T-helper 17 cell (primary cell): ENCODE measurements at places on chromosomes 1 and 21. TPM values are rescaled to one million over a fixed set of nuclear protein-coding genes. Genes with fewer than 3 reads are reported as not detected.

Gene PTGER3
- 0.86 TPM for total RNA-seq

Gene NHLH1
- 0.17 TPM for total RNA-seq

Gene SDCCAG8
- 36.9 TPM for total RNA-seq

Gene S100A1
- total RNA-seq: not detected

Gene FCRL3
- 3.4 TPM for total RNA-seq

Gene GPR37L1
- total RNA-seq: not detected

Gene LY9
- 96.6 TPM for total RNA-seq

Gene SYTL1
- 261 TPM for total RNA-seq

DNA sequence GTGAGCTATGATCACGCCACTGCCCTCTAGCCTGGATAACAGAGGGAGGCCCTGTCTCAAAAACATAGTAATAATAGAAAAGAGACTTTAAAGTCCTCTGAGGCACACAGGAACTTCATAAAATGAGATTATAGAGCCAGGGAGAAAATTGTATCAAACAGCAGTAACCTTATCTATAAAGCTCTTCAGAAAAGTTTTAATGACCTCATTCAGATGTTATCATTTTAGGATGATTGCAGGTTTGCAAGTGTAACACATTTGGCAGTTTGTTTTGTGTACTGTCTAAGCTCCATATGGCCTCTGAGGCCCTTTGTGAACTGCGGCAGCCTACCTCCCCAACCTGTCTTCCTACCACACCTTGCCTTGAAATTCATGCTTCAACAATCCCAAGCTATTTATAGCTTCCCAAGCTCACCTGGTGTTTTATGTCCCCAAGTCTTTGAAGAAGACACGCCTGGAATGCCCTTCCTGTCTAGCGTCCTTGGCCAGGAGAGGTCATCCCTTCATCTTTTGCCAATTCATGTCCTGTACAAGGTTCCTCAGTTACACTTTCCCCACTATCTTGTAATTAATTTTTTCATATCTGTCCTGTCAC is 8.5 kb upstream of the AKNAD1 start:
- no peak for DNase-seq

GRCh38 chr1:196059210-196059609 is 549.0 kb downstream of the KCNT2 start:
- no peak for DNase-seq

DNA sequence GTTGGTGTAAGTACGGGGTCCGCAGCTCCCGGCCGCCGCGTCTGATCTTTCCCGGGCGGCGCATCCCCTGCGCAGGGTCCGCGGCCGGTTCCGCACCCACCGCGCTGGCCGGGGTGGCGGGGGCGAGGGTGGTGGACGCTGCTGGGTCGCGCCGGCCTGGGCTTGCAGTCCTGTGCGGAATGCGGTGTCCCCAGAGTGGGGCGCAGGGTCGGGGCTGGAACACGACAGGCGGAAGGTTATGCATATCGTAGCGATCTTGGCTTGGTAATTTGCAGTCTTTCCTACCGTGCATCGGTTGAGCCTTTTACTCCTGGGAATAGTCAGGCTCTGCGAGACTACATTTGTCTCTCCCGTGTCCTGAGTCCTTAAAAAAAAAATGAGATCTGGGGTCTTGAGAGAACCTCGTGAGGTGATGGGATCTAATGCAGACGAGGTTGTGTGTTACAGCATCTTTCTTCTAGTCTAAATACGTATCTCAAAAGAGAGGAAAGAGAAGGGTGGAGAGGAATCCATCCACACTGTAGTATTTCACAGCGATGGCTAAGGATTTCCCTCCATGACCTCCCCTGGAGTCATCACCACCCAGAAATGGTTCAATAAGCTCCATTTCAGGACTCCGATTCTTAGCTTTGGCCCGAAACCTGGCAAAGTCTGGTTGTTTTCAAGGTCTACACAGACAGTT is 572 bp downstream of the ATP1B1 start:
- no peak for DNase-seq

DNA sequence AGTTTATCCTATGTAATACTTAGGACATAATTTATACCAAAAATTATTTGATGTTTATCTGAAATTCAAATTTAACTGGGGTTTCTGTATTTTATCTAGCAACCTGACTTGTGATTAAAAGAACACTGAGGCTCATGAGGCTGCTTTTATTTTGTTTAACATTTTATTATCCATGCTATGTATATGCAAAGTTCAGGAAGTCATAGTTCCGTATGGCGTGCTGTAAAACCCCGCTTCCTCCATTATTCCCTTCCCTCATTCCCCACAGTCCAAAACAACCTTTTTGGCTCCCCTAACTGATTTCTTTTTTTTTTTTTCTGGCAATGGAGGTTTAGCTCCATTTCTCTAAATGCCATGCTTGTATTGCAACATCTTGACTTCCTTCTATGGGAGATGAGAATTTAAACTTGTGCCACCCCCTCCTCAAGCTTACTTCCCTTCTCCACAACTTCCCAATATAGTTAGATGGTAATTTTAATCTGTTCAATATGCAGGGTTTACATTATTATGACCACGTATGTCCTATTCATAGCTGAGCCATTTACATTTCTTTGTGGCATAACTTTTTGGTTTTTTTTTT is 138.0 kb upstream of the DNAH14 start:
- no peak for DNase-seq

DNA sequence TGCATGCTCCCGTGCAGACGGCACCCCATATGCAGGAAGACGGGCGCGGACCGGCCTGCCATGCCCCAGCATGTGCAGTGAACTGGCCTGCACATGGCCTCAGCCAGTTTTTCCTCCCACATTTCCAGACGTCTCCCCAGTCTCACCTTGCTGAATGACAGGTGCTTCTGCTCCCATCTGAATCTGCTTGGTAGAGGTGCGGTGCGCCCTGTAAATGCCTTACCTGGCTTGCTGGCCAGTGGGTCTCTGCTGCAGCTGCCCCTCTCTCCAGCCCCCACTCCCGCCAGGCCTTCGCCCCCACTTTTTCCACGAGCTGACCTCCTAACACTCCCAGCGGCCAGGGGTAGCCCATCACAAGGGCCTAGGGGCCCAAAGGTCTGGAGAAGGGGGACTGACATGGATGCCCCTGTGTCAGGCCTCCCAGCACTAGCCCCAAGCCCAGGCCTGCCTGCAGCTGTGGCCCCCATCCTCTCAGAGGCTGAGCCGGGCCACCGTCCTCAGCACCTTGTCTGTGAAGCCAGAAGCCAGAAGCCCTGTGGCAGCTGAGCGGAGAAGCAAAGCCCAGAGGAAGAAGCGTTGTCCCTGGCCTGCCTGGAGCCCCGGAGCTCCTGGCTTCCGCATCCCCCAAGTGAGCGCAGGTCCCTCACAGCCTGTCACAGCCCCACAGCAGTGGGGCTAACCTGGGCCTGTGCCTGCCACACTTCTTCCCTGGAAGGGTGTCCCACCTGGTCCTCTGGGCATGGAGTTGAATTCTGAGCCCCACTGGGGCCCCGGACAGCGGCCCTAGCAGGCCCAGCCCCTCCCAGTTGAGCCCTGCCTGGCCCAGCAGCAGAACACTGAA is 3.7 kb upstream of the SLC19A1 start:
- no peak for DNase-seq

- DNase-seq: no peak
Observed at GRCh38 chr1:205672970-205673369, 7.3 kb downstream of the SLC45A3 start.

DNA sequence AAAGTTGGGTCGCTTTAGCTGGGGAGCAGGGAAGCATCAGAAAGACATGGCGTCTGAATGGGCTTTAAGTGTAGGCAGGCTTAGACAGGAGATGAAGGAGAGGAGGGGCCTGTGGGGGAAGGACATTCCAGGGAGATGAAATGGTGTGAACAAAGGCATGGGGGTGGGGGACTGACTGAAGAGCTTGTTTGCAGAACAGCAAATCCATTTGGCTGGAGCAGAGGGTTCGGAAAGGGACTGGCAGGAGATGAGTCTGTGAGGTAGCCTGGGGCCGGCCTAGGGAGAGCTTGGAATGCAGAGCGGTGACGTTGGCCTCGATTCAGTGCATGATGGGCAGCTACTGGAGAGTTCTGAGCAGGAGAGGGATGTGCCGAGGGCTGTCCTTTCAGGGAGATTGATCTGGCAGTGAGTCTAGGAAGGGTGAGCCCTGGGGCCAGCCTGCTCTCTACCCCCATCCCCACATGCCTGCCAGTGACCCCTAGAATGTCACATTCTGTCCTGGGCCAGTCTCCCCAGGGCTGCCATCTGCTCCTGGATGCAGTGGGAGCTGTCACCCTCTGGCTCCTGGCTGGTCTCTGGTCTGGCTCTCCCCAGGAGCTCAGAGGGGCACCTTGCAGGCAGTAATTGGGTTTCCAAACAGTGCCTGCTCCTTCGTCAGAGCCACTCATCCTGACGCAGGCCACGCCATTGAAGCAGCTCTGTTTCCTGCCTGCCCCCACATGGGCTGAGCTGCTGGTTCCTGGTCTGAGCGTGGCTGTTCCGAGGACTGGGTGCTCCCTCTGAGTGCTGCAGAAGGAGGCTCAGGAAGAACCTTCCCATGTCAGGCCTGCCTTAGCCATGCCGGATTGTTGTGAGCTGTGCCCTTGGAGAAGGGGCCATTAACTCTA is 22.3 kb upstream of the TMEM222 start:
- DNase-seq: no peak

- DNase-seq: no peak
Observed at GRCh38 chr1:7648761-7649384, 122.2 kb upstream of the VAMP3 start.

DNA sequence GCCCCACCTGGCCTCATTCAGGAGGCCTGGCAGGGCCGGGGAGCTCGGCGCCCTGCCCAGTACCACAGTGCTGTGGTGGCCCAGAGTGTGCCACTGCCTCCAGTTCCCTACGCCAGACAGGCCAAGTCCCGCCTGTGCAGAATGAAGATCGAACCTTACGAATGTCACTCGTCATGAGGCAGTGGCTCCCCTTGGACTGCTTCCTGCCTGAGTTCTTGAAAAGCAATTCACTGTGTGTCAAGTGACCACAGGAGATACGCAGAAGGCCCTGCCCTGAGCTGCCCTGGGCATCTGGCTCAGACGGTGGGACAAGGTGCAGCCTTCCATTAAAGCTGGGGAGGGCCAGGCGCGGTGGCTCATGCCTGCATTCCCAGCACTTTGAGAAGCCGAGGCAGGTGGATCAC is 49.6 kb upstream of the LRP8 start:
- DNase-seq: no peak

- no peak for DNase-seq
Observed at GRCh38 chr1:57218487-57219079, 205.3 kb downstream of the DAB1 start.

DNA sequence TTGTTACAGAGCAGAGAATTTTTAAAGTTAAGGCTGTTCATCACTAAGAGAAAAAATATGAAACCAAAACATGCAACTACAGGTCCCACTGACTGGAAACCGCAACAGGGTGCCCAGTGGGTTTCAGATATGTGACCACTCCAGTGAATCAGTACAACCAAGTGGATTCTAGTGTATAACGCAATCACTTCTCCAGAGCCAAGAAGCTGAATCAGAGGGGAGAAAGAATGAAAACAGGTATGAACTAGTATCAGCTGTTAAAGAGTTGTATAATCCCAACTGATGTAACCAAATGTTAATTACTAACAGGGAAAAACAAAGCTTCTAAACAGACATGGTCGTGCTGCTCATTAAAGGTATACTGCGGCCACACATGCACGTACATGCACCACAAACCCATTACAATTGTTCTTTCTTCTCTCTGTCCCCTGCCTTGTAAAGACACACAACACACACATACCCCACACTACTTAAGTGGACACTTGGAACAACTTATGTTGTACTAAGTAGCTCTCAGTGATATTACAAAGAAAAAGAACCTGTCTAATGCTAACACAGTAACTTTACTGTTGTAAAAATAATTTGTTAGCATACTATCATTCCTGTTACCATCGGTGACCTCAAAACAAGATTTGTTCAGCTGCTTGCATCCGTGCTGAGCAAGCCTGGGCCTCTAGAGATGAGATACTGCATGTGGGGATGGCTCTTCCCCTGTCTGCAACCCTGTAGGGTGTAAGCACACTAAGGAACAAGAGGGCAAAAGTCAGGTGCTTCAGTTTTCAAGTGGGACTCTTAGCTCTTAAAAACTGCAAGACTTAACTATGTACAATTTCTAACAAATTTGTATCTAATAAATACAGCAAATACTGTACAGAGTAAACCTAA is 74.2 kb downstream of the PTPN14 start:
- no peak for DNase-seq

- DNase-seq: no peak
Observed at GRCh38 chr1:75811211-75811981, 14.7 kb downstream of the MSH4 start.

- DNase-seq: no peak
Observed at GRCh38 chr1:210631399-210631798, 302.7 kb downstream of the HHAT start.

GRCh38 chr1:53385276-53386225 is 57.7 kb upstream of the LRP8 start:
- DNase-seq: no peak

DNA sequence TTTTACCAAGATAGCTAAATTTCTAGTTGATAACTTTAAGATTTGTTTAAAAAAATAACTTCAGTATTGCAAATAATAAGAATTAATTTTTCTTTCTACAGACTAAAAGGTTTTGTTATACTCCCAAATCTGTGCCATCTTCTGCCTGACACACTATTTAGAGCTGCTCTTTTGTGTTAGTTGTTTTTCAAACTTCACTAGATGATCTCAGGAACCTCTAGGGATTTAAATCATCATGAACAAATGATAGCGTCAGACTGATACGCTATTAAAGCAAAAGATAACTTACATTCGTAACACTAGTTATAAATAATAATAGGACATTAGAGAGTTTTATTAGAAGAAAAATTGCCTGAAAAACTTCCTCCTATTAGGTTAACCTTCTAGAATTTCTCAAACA is 243.1 kb upstream of the CXADR start:
- no peak for DNase-seq

- DNase-seq: no peak
Observed at GRCh38 chr1:151621351-151621750, 9.5 kb downstream of the SNX27 start.

DNA sequence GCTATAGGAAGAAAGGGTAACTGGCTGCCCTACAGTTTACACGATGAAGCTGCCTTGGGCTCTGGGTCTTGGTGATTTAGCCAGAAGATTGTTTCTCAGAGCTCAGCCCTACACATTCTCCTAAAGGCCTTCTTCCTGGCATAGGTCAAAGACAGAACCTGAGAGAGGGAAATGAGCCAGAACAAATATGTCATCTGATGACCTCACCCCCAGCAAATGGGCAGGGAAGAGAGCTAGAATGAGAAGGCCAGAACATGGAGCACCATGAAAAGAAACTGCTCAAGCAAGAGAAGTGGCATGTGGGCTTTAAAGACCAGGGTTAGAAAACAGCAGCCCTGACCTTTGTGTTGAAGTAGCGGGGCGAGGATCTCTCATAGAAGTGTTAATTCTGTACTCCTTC is 5.5 kb upstream of the ILDR2 start:
- DNase-seq: no peak

GRCh38 chr1:61404597-61405376 is 320.2 kb downstream of the TM2D1 start:
- DNase-seq: no peak

DNA sequence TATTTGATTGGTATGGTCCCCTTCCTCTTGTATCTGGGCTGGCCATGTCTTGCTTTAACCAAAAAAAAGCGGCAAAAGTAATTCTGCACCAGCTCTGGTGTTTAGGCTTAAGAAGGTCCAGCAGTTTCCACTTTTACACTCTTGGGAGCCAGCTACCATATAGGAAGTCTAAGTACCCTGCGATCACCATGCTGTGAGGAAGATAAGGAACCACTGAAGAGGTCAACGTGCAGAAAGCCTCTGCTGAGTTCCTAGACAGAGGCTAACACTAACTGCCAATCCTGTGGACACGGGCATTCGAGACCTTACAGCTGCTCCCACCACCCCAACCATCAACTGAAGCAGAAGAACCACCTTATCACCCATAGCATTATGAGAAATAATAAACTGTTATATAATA is 331.4 kb downstream of the VAV3 start:
- DNase-seq: no peak
